Lower lobe of right lung (tissue), 2 donors: ENCODE measurements at places on chromosomes 6 and 20. TPM values are rescaled to one million over a fixed set of nuclear protein-coding genes. Genes with fewer than 3 reads are reported as not detected.
A peak's percentile ranks its signal among the peaks of the same experiment; 100 is the strongest.

GMPR gene
- 22.5 TPM for total RNA-seq

SLC52A3 gene
- total RNA-seq = 1.1 TPM

RSPH4A gene
- total RNA-seq = 5.6 TPM

MAP7 gene
- total RNA-seq = 18.3 TPM

GSTA3 gene
- total RNA-seq = 2.1 TPM

MYH7B gene
- 0.56 TPM for total RNA-seq

GPR6 gene
- not detected for total RNA-seq

TRMT11 gene
- 17.1 TPM for total RNA-seq

STMN3 gene
- total RNA-seq = 12.1 TPM

CAPN11 gene
- total RNA-seq = 0.27 TPM

LIN28B gene
- not detected for total RNA-seq

DNA sequence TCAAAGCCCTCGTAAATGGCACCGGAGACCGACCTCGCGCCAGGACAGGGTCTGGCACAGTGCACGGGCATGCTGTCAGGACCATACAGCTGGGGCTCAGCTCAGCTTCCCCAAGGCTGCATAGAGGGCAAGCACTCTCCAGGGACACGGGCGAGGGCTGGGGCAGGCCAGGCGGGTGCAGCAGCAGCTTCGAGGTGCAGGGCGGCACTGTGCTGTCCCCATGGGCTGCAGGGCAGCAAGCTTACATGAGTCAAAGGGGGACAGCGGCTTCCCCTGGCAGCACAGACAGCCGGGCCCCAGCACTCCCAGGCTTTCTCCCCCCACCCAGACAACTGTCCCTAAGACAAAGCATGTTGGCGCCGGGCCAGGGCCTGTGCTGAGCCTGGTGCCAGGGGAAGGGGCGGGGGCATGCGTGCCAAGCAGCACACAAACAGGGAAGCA lies 25.7 kb downstream of the PSMG4 start:
- DNase-seq = no peak

GRCh38 chr6:69216127-69216526 lies 580.7 kb downstream of the LMBRD1 start:
- DNase-seq = no peak

DNA sequence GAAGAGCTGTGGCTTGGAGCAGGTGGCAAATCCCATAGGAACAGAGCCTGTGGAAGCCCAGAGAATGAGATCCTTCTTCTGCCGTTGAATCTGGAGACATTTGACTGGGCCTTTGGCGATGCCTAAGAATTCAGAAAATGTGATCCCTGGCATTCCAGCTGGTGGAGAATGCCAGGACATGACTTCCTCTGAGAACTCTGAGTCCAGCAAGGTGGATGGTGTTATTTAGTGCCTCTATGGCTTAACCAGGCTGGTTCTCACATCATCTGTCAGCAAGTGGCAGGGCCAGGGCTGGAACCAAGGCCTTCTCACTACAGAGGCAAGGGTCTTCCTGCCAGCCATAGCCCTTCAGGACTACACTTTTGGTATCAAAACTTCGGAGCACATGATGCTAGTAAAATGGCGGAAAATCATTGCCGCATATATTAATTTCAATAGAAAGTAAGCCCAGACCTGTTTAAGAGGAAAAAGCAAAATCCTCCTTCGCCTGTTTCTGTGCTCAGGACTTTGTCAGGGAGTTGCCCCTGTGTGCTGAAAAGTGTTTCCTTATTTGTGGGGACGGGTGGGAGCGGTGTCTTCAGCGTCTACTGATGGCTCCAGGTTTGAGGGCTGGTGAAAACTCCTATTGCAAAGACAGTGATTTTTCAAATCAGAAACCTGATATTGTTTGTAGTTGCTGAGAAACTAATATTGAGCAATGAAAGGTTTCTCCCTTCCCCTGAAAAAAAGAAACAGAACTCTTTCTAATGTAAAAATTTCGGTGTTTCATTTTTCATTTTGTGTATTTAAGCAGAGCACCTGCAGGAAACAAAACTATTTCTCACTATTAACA lies 23.9 kb downstream of the DUSP22 start:
- DNase-seq = no peak

DNA sequence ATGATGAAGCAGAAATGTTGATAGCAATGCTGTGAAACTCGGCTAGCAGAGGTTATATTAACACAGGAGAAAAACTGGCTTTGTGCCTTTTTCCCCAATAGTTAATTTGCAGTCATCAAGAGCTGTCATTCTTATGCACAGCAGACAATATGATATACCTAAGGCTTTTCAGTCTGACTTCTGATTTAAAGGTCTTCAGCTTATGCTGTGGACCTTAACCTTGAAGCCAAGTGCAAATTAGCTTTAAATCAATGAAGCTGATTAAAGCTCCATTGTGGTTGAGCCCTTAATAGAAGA lies 171.6 kb upstream of the ID4 start:
- DNase-seq = no peak

DNA sequence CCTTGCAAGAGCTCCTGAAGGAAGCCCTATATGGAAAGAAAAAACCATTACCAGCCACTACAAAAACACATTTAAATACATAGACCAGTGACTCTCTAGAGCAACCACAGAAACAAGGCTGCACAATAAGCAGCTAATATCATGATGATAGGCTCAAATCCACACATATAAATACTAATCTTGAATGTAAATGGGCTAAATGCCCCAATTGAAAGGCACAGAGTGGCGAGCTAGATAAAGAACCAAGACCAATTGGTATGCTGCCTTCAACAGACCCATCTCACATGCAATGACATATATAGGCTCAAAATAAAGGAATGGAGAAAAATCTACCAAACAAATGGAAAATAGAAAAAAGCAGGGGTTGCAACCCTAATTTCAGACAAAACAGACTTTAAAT lies 153.0 kb downstream of the LRRC1 start:
- DNase-seq = no peak

GRCh38 chr20:60097285-60097684 lies 139.1 kb downstream of the CDH26 start:
- no peak for DNase-seq

DNA sequence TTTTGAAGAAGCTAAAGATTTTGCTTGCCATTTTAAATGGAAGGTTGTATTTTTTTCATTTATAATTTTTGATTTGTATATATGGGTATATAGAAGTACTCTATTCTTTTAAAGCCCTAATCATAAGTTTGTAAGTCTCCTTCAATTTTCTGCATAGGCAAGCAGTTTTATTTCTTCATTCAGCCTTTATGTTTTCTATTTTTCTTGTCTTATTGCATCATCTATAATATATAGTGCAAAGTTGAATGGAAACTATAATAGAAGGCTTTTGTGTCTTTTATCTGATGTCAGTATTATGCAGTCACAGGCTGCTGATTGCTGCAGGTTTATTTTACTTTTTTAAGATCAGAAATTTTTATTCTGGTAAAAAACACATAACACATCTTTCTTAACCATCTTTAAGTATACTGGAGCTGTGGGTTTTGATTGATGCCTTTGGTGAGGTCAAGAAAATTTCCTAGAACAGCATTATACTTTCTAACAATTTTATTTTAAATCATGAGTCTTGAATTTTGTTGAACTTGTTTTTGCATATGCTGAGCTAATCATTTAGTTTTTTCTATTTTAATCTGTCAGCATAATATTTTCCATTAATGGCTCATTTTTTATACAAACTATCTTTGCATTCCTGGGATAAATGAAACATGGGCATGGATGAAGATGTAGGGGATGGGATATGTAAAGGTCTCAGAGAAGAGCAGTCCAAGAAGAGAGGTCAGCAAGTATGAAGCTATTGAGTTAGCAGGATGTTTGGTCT lies 366.7 kb upstream of the MAP3K7 start:
- DNase-seq = no peak

DNA sequence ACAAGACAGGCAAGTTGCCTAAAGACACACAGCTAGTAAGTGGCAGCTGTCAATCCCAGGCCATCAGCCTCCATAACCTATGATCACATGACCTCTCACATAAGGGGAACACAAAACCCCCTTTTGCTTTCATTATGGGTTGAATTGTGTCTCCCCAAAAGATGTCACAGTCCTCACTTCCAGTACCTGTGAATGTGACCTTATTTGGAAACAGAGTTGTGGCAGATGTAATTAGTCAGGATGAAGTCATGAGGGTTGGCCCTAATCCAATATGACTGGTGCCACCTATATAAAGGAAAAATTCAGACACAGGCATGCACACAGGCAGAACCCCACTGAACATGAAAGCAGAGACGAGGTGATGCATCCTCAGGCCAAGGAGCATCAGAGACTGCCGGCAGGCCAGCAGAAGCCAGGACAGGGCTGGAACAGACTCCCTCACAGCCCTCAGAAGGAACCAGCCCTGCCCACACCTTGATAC lies 33.6 kb downstream of the GFOD1 start:
- DNase-seq = no peak

- no peak for DNase-seq
These were observed 83.8 kb downstream of the FOXF2 start for GRCh38 chr6:1473166-1473565.

DNA sequence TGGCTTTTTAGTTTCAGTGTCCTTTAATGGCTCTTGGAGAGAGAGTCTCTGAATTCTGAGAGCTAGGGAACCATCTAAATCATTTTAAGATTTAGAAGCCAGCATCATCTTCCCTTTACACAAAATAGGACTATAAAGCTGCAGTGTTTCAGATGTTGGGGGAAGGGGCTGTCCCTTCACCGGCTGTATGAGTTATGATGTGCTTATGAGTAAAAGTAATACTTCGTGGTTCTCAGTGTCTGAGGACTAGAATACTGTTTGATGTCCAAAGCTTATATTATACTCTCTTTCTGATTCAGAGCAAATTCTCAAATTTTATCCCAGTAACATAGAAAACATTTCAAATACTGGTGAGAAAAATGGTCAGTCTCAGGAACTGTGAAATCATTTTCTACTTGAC lies 63.5 kb upstream of the FAM8A1 start:
- DNase-seq = no peak

GRCh38 chr6:73521351-73521985 lies 636 bp upstream of the EEF1A1 start:
- DNase-seq = peak; percentile 83

DNA sequence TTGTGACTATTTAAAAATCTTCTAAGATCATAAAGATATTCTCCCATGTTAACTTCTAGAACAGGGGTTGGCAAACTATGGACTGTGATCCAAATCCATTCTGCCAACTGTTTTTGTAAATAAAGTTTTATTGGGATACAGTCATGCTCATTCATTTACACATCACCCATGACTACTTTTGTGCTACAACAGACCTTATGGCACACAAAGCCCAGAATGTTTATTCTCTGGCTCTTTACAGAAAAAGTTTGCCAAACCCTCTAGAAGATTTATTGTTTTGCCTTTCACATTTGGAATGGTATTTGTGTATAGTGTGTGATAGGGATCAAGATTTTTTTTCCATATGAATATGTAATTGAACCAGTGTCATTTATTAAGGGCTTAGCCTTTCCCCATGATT lies 341.7 kb downstream of the CD83 start:
- DNase-seq = no peak

DNA sequence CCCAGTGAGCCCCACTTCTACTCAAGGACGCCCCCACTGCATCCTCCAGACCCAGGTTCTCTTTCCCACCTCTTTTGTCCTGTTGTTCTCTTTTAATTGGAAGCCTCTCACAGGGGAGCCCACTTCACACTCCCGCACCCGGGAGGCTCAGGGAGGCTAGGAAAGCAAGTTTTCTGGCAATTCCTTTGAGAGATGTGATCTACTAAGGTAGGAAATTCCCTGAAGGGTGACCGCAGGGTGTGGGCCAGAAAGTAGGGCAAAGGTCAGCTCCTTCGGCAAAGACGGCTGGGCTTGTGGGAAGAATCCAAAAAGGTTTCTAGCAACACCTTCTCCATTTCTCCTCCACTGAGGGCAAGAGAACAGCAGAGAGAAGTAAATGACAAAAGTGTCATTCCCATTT lies 98.1 kb upstream of the PTPN1 start:
- no peak for DNase-seq

- DNase-seq = no peak
These were observed 7.1 kb upstream of the GFRAL start for GRCh38 chr6:55319961-55320695.

GRCh38 chr20:53284696-53285095 lies 308.9 kb downstream of the ZNF217 start:
- DNase-seq = no peak

GRCh38 chr20:19609642-19610223 lies 148.3 kb upstream of the RIN2 start:
- no peak for DNase-seq

GRCh38 chr6:163759542-163759941 lies 345.0 kb downstream of the QKI start:
- DNase-seq = no peak

DNA sequence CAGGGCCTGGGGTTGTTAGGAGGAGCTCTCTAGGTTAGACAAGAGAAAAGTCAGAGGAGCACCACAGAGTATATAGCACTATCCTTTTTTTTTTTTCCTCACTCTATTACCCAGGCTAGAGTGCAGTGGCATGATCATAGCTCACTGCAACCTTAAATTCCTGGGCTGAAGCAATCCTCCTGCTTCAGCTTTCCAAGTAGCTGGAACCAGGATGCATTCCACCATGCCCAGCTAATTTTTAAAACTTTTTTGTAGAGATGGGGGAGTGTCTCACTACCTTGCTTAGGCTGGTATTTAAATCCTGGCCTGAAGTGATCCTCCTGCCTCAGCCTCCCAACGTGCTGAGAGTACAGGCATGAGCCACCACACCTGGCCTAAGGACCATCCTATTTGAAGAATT lies 19.3 kb upstream of the AKIRIN2 start:
- no peak for DNase-seq

GRCh38 chr20:22680031-22680740 lies 95.8 kb upstream of the FOXA2 start:
- no peak for DNase-seq

GRCh38 chr6:45710304-45710821 lies 305.3 kb downstream of the CLIC5 start:
- DNase-seq = peak; percentile 58
